ENCODE measurements at places on chromosomes 7 and 10.

GRCh38 chr7:134999136-134999535, 12.8 kb downstream of the AGBL3 start:
- no peak for DNase-seq

DNA sequence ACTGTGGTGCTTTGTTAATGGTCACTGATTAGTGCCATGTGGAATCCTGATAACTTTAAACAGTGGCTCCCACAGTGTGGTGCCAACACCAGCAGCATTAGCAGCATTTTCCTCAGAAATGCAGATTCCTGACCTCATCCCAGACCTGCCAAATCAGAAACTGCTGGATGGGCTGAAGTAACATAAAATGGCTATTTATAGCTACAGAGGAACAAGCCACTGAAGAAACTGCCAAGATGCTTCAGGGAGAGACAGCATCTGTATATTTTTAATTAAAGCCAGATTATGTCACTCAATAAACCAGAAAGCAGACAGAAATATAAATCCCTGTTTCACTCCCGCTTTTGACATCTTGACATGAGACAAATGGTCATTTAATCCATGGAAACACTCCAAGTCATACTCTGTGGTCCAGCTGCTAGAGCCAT, 178.5 kb downstream of the AMPH start:
- DNase-seq: peak; percentile 88

DNA sequence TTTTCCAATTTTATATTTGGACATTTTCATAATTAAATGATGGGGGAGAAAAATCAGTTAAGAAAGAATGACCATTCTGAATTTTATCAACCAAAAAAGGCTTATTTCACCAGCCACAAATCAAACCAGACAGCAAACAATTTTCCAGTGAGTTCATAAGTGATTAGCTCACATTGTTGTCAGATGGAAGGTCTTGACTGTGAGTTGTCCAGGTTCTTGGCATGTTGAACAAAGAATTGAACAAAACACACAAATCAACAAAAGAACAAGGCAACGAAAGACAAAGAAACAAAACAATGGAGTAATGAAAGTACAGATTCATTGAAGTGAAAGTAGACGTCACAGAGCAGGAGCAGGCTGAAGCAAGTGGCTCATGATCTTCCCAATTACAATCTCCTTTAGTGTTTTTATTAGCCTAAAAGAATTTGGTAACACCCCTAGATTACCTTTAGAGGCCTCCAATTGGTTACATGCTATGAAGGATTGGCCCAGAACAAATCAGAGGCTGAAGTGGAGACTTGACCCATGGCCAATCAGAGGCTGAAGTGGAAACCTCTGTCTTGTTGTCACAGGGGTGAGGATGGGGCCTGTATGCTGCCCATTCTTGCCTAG, 248.7 kb downstream of the NEBL start:
- no peak for DNase-seq

DNA sequence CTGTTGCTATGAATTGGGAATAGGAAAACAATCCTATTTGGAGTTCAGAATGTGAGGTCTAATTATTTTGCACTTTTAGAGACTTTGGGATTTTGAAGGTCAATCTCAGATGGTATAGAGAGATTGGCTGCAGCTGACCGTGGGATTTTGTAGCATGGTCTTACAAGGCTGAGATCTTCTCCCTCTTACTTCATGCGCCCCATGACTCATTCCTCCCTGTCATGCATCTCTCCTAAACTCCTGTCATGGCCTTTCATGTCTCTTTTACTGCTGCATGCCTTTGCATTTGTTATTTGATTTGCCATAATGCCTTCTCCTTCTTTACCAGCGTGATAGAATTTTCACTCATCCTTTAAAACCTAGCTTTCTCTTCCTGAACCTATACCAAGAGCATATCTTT, 133.1 kb downstream of the BBS9 start:
- peak; percentile 11 for DNase-seq

DNA sequence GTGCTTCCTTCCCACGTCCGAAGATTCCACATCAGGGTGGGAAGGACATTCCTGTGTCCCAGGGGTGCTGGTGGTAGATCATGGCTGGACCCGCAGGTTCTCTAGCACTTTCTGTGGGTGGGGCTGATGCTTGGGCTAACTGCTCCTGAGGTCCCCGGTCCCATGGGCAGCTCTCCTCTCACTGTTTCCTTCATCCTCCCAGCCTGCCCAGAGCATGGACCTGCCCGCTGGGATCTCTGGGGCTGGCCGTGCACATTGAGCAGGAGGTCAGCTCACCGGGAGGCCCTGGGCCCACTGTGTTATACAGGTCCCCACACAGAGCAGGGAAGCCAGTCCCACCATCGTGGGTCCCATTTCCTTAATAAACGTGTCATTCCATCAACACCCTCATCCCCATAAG, 502.3 kb downstream of the TCERG1L start:
- no peak for DNase-seq

DNA sequence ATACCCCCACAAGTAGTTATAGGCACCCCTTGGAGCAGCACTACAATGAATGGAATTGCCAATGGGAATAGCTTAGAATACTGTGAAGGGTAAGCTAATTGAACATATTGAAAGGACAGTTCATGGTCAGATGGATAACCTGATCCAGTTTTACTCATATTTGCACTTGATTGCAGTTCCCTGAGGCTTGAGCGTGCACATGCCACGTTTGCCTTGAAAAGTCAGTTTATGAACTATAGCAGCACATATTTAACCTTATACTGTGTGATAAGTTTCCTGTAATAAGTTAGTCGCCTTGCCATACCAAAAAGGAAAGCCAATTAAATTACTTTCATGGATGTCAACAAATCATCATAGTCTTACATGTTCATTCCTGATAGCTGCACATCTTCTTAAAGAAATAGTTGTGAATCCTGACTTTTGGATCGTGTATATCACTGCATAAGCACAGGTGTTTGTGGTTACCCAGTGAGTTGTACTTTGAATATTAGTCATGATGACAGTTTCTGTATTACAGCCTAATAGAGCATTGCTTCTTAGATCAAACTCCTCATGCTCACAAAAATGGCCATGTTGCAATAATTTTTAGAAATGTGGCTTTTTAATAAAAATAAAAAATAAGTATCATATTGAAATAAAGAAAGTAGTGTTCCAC, 21.6 kb downstream of the DNTT start:
- no peak for DNase-seq

GRCh38 chr7:1108264-1108920, 20.5 kb downstream of the GPER1 start:
- no peak for DNase-seq

GRCh38 chr7:17963281-17963680, 23.0 kb upstream of the SNX13 start:
- peak; percentile 66 for DNase-seq

All from AG10803 (cell line).